ENCODE measurements at places on chromosomes 1 and 21.

DNA sequence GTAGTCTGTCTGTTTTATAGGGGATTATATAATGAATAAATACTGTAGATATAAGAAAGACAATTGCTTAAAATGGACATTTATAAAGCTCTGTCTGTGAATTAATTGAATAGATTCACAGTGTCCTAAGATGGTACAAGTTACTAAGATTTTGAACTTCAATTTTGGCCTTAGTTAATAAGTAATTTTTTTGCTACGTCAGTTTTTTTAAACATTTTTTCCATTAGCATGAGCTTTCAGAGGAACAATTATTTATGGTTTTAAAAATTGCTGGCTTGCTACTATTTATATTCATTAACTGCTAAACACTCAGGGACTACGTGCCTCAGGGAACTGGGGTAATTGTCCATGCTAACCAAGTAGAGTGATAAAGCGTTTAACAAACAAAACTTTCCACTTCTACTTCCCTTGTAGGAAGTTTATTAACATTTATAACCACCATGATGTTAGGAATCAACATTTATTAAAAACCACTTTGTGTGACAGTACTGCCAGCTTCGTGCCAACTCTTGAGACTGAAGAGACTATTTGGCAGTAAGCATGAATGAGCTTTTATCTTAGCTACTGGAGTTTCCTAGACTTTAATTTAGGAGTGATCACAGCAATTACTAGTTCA is 65.4 kb upstream of the PTGS2 start:
- DNase-seq, result no peak

DNA sequence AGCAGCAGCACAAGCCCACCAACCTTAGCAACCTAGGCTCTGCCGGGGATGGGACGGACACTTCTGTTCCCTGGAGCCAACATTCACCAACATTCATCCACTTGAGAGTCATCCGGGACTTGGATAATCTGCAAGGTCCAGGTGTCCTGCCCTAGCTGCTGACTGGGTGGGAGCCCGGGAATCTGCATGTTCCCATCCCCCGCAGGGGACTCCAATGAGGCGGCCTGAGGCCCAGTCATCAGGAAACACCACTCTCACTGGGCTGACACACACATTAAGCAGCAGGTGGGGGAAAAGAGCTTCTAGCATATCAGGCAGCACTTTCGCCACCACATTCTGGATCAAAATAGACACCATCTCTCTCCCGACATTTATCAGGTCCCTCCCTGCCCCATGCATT is 38.4 kb upstream of the CCSAP start:
- DNase-seq, result peak; percentile 66

GRCh38 chr1:31510853-31511789 is 65.2 kb upstream of the TINAGL1 start:
- no peak for DNase-seq

DNA sequence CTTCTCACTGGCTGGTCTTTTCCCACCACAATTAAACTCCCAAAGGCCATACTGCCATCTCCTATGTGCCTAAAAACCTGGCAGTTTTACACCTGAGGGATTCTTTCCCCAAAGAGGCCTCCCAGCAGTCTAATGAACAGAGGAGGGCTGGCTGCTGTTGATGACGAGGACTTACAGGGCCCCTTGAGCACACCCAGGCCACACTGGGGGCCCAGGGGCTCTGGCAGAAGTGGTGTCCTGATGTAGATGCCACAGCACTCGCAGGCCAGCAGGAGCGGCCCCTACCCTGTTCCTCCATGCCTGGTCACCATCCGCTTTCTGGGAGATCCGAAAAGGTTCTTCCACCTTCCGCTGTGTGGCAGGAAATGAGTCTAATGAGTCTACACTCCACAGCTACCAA is 24.2 kb downstream of the POFUT2 start:
- DNase-seq, result no peak

- no peak for DNase-seq
Observed at GRCh38 chr1:170415710-170416372, 116.1 kb upstream of the GORAB start.

GRCh38 chr1:29502911-29503840 is 266.9 kb downstream of the PTPRU start:
- DNase-seq, result peak; percentile 92

DNA sequence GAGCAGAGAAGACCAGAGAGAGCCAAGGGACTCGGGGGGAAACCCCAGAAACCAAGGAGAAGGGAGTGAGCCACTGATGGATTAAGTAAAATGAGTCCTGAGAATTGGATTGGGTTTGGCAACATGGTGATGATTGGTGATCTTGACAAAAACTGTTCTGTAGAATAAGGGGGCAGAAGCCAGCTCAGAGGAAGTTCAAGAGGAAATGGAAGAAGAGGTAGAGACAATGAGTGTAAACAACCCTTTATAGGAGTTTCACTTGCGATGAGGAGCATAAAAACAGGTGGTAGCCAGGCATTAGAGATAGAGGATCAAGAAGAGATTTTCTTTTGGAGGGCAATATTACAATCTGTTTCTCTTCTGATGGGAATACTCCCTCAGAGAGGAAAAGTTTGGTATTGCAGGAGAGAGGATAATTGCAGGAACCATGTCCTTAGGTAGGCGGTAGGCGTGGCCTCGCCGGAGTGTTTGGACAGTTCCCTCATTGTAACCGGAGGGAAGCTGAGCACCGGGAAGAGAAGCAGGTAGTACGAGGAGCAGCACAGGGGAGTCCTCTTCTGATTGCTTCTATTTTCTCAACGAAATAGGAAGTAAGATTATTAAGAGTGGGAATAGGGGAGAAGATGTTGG is 68.4 kb upstream of the TENT5C start:
- peak; percentile 70 for DNase-seq

DNA sequence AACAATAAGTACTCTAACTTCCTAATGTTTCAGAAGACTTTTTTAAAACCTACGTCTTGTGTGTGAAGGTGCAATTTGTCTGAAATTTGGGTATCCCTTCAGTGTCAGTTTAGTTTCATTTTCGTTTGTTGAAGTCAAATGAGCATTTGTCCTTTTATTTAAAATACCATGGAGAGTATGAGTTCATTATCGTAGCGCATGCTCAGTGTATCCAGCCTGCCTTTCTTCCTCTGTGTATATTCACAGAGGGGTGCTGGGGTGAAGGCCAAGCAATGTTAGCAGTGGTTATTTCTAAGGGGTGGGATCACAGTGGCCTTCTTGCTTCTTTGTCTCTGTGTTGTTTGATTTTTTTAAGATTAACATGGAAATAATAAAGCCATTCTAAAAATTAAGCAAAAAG is 43.2 kb downstream of the CNN3 start:
- DNase-seq, result peak; percentile 75

GRCh38 chr1:222165629-222166028 is 382.3 kb downstream of the HHIPL2 start:
- no peak for DNase-seq

- DNase-seq, result no peak
Observed at GRCh38 chr1:227396539-227397353, 78.5 kb upstream of the CDC42BPA start.

- DNase-seq, result no peak
Observed at GRCh38 chr1:225319871-225320270, 108.0 kb downstream of the LBR start.

DNA sequence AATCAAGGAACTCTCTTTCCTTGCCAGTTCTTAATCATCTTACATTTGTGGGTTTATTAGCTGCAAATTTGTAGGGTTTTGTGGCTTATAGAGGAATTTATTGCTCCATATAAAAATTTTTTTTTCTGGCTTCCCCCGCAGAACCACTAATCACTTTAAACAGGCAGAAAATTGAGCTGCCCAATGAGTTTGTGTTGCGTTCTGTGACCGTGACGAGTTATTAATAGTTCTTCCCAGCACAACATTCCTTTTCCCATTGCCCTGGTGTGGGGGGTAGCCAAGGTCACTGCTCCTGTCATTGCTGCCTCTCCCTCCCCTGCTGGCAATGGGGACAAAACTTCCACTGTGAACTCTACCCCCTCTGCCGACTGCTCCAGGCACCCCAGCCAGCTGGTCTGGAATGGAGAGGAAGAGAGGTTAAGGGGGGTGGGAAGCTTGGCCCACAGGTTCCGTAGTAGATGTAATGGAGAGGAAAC is 55.1 kb downstream of the UBE2T start:
- DNase-seq, result no peak

GRCh38 chr21:33948096-33948950 is 32.7 kb upstream of the ATP5PO start:
- DNase-seq, result peak; percentile 34

- DNase-seq, result no peak
Observed at GRCh38 chr1:192158181-192158580, at the start of gene RGS18. Gene RGS18, plus strand, starts transcription at chr1:192158462. Its CDS starts 176 bp downstream, at chr1:192158638.

DNA sequence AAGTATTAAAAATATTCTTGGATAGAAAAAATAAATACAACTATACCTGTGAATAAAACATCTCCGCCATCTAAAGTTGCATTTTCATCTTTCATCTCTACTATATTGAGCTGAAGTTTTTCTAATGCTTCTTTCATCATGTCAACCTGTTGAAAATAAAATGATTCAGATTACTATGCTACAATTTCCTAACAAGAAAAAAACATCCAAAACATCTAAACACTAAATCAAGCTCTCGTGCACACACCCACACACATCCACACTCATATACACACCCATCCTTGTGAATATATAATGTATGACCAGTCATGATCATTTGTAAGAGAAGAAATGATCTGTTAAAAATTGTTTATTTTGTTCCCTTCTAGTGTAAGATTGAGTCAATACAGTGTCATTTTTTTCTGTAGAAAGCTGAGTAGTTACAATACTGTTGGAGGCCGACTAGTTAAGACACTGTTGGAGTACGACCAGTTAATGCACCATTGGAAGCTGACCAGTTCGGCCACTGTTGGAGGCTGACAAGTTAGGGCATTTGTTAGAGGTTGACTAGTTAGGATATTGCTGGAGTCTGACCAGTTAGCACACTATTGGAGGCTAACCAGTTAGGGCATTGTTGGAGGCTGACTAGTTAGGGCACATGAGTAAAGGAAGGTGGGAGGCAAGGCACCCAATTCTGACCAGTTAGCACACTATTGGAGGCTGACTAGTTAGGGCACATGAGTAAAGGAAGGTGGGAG is 82.4 kb upstream of the BCL10 start:
- no peak for DNase-seq

DNA sequence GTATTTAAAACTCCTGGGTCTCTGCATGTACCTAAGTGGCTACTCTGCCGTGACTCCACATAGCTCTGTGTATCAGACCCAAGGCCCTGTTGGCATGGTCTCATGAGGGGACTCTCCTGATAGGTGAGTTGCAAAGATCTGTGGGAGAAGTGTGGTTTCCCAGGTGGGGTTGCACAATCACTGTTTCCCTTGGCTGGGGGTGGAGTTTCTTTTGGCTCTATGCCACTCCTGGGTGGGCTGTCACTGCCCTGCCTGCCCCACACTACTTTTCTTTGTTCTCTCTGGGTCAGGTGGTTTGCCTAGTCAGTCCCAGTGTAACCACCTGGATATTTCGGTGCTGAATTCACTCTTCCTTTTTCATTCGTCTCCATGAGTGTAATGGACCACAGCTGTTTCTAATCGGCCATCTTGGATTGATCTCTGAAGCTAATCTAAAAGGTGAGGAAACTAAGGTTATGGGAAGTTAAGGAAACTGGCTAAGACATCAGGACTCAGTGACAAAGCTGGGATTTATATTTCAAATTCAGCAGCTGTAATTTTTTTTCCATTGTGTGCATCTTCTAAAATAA is 97.1 kb upstream of the CACYBP start:
- no peak for DNase-seq

DNA sequence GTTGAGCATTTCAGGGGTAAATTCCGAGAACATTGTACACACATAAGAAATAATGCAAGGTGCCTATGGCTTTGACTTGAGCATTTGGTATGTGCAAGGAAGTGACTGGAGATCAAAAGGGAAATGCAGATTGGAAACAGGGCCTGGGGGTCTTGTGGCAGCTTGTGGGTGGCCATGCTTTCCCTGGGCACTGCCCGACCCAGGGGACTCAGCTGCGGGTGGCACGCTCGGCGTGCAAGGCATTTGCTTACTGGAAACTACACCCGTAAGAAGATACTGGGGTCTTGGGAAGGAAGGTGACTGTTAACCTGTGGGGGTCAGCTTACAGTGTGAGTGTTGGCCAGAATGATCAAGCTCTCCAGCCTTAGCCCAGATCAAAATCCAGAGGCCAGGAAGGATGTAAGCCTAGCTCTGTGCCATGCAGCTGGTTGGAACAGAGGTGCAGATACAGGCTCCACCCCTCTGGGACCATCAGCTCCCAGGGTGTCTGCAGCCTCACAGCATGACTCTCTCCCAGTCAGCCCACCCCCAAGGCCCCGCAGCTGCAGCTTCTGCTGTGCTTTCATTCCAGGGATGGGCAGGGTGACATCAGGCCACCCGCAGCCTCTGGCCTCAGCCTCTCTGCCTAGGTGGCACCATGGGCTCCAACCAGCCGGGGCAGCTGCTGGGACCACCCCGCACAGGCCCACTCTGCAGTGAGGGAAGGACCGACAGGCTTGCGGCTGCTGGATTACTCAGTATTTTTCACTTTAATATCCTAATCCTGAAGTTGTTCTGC is 55.1 kb downstream of the KIF26B start:
- peak; percentile 90 for DNase-seq

GRCh38 chr1:221926441-221926840 is 184.6 kb upstream of the DUSP10 start:
- DNase-seq, result no peak

GRCh38 chr1:227315629-227316346 is 2.5 kb downstream of the CDC42BPA start:
- peak; percentile 9 for DNase-seq
